Stimulated activated CD4-positive, alpha-beta T cell treated with anti-CD3 and anti-CD28 coated beads, TNF-alpha, amount 100 ng/mL, for 4 hours (primary cell): ENCODE measurements at places on chromosomes 2 and 18.

DNA sequence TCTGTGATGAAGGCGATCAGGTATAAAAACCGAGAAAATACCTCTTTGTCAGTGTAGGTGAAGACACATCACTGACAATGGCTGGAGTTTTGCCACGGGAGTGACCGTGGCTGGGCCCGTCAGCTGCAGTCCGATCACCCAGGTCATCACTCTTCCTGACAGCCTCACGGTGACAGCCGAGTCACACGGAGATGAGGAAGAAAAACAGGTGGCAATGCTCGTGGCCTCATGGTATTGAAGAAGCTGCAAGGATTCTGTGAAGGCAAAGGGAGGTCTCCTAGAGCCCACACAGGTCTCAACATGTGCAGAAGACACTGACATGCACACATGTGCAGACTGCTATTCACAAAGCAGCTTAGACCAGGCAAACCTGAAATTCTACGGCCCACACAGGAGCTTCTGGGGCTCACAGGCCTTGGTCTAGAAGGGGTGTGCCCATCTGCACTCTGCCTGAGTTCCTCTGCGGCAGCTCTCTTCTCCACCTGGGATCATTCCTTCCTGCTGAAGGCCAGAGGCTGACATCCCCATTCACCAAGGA lies 7.4 kb downstream of the COPS9 start:
- no peak for DNase-seq

- no peak for DNase-seq
Measured at GRCh38 chr2:157321466-157321865, 4.2 kb downstream of the ERMN start.

DNA sequence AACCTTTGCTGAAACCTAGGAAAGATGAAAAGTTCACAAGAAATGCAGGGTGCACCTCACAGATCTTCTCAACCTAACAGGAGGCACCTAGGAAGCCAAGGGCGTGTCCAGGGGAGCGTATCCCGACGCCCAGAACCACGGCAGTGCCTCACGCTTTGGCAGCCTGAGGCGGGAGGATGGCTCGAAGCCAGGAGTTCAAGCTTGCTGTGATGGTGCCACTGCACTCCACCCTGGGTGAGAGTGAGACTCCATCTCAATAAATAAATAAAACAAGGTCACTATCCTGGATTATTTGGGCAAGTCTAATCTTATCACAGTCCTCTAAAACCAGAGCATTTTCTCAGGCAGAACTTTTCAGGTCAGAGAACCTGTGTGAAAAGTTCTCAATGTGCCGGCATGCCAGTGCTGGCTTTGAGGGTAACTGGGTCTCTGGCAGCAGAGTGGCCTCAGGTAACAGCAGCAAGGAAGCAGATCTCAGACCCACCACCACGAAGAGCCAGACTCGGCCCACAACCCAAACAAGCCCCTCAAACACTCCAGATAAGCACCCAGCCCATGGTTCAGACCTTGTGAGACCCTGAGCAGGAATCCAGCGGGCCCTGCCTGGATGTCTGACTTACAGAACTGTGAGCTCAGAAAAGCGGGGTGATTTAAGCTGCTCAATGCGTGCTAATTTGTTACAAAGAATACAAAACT lies 11.7 kb downstream of the HSBP1L1 start:
- DNase-seq: no peak

DNA sequence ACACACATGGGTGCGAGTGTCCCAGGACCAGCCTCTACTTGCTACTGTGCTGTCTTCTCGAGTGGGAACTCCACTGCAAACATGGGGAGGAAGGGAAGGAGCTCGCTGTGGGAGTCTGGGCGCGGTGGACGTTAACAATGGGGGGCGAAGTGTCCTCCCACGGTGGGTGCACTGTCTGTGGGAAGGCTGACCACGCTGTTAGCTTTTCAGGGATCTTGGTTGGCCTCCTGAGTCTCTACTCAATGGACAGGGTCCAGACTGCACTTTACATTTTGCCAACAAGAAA lies 146.7 kb downstream of the MBP start:
- DNase-seq: no peak

- no peak for DNase-seq
Measured at GRCh38 chr2:217988840-217989204, 14.0 kb downstream of the TNS1 start.

GRCh38 chr18:22067682-22068081 lies 101.7 kb upstream of the GATA6 start:
- DNase-seq: no peak

DNA sequence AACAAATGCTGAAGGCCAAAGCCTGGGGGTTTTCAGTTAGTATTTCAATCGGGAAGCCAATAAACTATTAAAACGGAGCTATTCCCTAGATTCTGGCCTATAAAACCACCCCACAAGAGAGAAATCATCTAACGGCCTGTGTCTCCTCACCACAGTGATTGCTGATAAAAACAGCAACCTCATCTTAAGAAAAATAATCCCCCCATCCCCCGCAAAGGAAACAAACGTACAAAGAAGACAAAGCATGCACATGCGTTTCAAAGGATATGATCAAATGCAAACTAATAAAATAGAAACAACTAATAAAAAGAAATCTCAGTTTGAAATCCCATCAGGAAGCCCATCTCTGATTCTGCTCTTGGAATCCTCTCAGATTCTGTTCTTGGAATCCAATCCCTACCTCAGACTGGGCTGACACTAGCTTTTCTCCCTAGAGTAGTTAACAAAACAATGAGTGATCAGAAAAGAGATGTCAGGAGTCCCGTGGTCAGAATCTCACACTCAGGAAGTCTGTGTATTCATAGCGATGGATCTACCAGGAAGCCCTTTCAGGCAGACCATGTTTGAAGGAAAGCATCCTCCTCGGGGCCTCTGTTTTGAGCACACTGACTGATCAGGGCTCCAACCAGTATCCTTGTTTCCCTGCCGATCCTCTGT lies 150.7 kb downstream of the THADA start:
- DNase-seq: no peak

- DNase-seq: no peak
Measured at GRCh38 chr2:239946864-239947728, 78.0 kb downstream of the NDUFA10 start.

DNA sequence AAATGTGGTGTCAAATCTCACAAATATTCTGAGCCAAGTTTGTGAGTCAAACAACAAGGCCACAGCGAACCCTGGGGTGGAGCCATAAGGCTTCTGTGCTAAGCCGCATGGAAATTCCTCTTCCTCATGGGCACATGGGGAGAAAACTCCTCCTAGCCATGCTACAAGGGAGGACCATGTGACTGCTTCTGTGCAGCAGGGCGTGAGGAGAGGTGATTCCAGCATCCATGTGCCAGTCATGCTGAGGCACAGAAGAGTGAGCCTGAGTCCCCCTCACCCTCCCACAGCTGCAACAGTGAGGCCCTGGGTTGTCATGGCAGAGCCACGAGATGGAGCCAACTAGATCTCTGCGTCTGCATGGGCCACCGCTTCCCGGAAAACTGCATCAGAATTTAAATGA lies 488.8 kb upstream of the RAB6C start:
- no peak for DNase-seq

DNA sequence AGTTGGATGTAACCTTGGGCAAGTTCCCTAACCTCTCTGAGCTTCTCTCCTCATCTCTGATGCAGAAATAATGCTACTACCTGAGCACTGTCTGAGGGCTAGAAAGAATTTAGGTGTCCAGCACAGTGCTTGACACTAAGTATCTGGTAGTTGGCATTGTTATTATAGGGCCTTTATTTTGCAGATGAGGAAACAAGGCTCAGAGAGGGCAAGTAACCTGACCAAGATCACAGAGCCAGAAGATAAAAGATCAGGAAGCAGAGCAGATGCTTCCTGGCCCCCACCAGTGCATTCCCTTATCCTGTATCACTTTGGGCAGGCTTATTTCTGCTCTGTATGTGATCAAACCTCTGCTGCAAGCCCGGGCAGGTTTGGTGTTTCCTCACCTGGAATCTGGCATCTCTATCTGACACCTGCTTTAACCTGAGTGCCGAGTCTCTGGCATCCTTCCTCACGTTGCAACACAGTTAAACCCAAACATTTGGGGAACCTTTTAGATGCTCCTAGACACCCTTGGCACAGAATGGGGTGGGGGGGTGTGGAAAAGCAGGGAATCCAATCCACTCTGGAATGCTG lies 69.9 kb downstream of the PLB1 start:
- DNase-seq: no peak

- no peak for DNase-seq
Measured at GRCh38 chr18:41576643-41577042, 378.4 kb upstream of the PIK3C3 start.

- no peak for DNase-seq
Measured at GRCh38 chr2:120066800-120067547, 54.1 kb downstream of the EPB41L5 start.

- DNase-seq: no peak
Measured at GRCh38 chr18:44090453-44090852, 590.2 kb upstream of the SETBP1 start.

GRCh38 chr2:224843141-224843540 lies 127.0 kb upstream of the CCDC195 start:
- no peak for DNase-seq

DNA sequence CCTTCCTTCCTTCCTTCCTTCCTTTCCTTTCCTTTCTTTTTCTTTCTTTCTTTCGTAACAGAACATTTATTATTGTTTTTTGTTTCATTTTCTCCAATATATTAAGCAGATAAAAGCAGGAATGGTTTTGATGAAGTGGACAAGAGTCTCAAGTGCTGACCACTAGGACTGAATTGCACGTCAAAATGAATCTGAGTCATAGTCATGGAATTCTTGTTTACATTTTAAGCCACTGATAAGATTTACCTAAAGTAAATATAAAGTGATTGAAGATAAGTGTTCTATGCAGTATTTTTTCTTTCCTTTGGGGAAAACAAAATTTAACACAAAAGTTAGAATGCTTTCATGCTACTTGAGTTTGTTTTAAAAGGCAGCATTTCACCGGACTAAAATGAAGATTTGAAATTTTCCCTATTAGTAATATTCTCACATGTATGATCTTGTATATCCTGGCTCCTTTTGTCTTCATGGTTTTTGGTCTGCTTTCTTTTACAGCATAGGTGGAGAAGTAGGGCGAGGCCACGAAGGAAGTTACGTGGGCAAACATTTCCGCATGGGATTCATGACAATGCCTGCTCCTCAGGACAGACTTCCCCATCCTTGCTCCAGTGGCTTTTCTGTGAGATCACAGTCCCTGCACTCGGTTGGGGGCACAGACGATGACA lies 113.5 kb downstream of the NYAP2 start:
- DNase-seq: no peak

- DNase-seq: no peak
Measured at GRCh38 chr2:134737671-134738070, 18.9 kb upstream of the TMEM163 start.

GRCh38 chr2:45192991-45193390 lies 183.7 kb upstream of the SIX2 start:
- DNase-seq: no peak

- no peak for DNase-seq
Measured at GRCh38 chr2:70790136-70790828, at the start of gene FIGLA. Gene FIGLA (minus strand): TSS chr2:70790643. CDS start chr2:70790638, 5 bp downstream.

DNA sequence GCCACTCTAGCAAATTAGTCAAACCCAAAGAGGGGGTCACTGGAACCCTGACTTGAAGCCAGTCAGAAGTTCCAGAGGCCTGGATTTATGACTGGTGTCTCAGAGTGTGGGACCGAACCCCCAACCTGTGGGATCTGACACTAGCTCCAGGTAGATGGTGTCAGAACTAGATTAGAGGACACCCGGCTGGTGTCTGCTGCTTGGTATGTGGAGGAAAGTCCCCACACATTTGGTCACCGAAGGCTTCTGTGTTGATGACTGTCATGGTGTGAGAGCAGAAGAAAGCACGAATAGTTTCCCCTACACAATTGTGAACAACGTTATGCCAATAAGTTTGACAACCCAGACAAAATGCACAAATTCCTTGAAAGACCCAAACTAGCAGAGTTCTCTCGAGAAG lies 48.1 kb downstream of the B3GNT2 start:
- no peak for DNase-seq

- no peak for DNase-seq
Measured at GRCh38 chr2:134440336-134440909, 186.6 kb downstream of the MGAT5 start.

DNA sequence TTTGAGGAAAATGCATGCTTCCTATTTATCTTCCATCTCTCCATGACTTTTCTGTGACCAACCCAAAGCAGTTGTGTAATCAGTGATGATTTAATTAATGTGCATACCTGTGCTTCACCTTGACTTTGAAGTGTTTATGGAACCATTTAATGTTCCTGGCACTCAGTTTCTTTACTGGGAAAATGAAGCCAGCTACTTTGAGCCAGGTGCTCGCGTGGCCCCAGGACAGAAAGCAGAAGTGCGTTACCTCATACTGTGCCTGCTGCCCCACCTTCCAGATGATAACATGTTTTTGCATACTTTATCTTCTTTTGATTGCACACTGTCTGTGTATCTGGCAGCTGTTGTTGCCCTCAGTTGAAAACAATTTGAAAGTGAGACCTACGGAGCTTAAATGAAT lies 61.3 kb downstream of the PMAIP1 start:
- DNase-seq: no peak
